ENCODE measurements at places on chromosomes 7 and 10. TPM values are rescaled to one million over a fixed set of nuclear protein-coding genes. Genes with fewer than 3 reads are reported as not detected.

Gene UCN3
- total RNA-seq, result not detected

Gene PPP1R17
- total RNA-seq, result not detected

Gene ZNF485
- total RNA-seq, result 0.40 TPM

Gene APBB1IP
- total RNA-seq, result 2.0 TPM

Gene PPP1R3C
- total RNA-seq, result 64.4 TPM

Data from heart left ventricle (tissue), 16 donors.